ENCODE measurements at places on chromosomes 12 and 14. TPM values are rescaled to one million over a fixed set of nuclear protein-coding genes. Genes with fewer than 3 reads are reported as not detected.

FZD10 gene
- 0.16 TPM for total RNA-seq

DNA sequence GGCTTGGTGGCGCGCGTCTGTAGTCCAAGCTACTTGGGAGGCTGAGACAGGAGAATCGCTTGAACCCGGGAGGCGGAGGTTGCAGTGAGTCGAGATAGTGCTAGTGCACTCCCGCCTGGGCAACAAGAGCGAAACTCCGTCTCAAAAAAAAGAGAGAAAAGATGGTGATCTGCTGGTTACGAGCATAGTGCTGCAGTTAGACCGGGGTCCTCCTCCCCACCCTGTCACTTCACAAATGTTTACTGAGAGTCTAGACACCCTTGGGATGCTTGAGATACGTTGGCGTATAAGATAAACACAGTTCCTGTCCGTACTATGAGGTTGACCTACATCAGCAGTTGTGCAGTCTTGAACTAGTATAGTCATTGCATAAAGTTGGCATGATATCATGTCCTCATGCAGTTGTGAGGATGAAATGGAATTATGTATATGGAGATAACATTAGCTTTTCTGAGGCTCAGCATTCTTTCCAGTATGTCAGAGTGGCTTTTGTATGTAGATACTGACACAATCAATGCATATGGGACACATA lies 787 bp downstream of the ACAD10 start:
- no peak for DNase-seq

GRCh38 chr12:54984658-54985376 lies at the start of gene TESPA1:
TESPA1 (minus strand) TSS chr12:54984762; CDS start chr12:54974562, 10,200 bp downstream.
- DNase-seq, result no peak

GRCh38 chr12:81573228-81573627 lies 185.9 kb downstream of the PPFIA2 start:
- no peak for DNase-seq

DNA sequence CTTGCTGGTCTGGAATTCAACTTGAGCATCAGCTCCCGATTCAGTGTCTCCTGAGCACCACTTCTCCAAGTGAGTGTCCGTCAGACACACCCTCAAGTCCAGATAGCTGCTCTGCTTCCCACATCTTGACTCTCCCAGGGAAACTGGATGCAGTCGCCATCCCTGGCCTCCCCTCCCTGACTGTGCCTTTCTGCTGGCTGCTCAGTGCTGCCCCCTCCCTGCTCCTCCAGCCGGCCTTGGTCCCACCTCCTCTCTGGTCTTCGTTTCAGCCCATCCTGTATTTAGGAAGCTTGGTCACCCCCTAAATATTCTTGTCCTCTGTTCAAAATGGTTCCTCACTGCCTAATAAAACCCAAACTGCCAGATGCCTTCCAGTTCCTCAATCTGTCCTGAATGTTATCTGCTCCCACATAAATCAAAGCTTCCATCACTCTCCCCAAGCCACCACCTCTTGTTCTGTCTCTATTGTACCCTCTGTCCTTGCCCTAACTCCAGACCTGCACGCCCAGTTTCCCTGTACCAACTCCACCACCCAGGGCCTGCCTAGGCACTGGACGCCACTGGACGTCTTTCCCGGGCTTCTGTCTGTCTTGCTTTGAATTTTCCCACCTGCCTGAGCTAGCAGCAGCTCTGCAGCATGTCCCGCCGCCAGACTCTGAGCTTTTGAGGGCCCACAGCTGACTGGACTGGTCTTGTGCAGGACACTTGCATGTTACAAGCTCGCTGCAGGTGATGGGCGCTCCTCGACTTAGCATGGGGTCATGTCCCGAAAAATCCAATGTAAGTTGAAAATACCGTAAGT lies 33.8 kb downstream of the CCDC92 start:
- no peak for DNase-seq

Measured in occipital lobe (tissue), 3 donors.